M059J (cell line): ENCODE measurements at places on chromosomes 12 and 14. TPM values are rescaled to one million over a fixed set of nuclear protein-coding genes. Genes with fewer than 3 reads are reported as not detected.

DNA sequence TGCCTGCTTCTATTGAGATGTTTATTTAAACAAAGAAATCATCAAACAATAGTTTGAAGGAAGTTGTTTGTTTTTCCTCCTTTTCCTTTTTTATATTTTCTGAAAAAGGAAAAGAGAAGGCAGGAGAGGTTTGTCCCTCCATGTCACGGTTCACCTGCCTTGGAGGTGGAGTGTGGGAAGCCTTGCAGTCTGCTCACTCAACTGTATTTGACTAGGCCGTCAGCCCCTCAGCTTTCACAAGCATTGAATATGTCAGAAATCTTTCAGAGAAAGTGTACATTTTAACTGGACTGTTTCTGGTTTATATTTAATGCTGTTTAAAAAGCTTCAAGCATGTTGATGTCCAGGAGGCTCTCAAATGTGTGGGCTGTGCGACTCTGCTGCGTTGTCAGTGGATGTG, 370.4 kb downstream of the NPAS3 start:
- DNase-seq = no peak

- no peak for DNase-seq
Measured at GRCh38 chr14:89589400-89590118, 172.5 kb upstream of the FOXN3 start.

- DNase-seq = no peak
Measured at GRCh38 chr12:2378835-2379330, 326.1 kb downstream of the CACNA1C start.

GRCh38 chr14:55129086-55129427, at the start of gene LGALS3:
Gene LGALS3, plus strand, starts transcription at chr14:55129252. Its CDS starts 8,122 bp downstream, at chr14:55137374.
- peak; percentile 70 for DNase-seq

Gene SRRM4
- total RNA-seq = not detected in 2 replicates

Gene PAPLN
- 0.44 and 2.0 TPM in 2 replicates for total RNA-seq
